ENCODE measurements at places on chromosomes 12 and 14.

DNA sequence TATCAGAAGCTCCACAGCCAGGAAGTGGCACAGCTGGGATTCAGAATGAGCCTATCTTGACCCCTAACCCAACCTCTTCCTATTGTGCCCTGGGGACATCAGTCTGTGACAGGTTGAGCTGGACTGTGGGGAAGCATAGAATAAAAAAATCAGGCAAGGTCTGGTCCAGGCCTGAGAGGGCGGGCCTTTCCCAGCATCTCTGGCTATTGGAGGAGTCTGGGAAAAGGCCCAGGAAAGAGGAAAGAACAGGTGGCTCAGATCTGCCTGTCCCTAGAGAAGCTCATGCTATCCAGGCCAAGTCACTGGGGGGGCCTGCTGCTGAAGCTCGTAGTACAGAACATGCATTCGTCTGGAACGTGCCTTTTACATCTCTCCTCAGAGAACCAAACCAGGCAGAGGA, 100.5 kb downstream of the PPM1H start:
- no peak for DNase-seq

DNA sequence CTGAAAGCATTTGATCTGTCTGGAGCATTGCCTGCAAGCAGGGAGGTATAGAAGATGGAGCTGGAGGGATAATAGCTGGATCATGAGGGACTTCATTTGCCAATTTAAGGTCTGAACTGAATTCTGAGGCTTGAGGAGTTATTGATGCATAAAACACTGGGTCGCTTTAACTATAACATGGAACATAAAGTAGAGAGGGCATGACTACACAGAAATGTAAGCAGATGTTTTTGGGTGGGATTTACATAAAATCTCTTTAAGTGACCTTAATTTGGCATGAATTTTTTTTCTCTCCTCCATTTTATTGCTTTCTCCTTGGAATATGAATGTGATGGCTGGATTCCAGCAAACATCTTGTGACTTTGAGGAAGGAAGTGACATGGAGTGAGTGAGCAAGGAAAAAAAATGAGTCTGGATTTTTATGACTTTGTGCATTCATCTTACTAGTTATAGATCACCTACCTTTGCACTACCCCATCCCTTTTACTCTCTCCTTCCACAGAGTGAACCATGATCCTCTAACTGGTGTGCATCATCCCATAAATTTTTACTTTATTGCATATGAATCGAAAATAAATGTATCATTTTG, 356.0 kb downstream of the DUSP6 start:
- DNase-seq = no peak

- DNase-seq = no peak
Measured at GRCh38 chr14:101119830-101120571, 216.5 kb upstream of the RTL1 start.

DNA sequence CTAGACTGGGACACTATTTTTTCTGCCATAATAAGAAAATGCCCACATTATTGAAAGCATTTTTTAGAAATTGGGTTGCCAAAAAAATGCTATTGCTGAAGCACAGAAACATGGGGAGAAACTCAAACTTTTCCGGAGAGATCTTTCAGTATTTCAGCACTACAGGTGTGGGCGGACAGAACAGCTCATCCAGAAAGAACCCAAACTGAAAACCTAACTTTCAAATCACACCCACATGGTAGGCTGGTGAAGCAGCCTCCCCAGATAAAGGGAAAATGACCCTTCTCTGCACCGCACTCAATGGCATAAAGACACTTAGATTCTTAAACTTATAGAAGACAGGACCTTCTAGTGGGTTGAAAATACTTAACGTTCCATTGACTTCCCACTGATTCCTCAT, 62.3 kb upstream of the TMPO start:
- DNase-seq = no peak

- no peak for DNase-seq
Measured at GRCh38 chr14:30238936-30239335, 311.3 kb upstream of the PRKD1 start.

DNA sequence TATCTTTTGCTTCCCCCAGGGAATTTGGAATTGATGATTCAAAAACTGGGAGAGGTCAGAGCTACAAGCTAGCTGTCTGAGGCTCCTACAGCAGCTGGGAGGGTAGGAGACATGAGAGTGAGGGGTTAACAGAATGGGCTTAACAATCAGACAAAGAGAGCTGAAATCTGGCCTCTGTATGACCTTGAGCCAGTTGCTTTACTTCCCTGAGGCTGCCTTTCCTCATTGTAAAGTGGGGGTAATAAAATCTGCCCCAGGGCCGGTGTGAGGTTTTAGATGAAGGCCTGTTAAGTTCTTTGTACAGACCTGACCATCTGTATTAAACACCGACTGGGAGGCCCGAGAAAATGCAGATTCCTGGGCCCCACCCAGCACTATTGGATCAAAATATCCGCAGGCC, 164.3 kb upstream of the NOS1 start:
- no peak for DNase-seq

GRCh38 chr14:72476657-72477499, 417.0 kb downstream of the DPF3 start:
- peak; percentile 30 for DNase-seq

DNA sequence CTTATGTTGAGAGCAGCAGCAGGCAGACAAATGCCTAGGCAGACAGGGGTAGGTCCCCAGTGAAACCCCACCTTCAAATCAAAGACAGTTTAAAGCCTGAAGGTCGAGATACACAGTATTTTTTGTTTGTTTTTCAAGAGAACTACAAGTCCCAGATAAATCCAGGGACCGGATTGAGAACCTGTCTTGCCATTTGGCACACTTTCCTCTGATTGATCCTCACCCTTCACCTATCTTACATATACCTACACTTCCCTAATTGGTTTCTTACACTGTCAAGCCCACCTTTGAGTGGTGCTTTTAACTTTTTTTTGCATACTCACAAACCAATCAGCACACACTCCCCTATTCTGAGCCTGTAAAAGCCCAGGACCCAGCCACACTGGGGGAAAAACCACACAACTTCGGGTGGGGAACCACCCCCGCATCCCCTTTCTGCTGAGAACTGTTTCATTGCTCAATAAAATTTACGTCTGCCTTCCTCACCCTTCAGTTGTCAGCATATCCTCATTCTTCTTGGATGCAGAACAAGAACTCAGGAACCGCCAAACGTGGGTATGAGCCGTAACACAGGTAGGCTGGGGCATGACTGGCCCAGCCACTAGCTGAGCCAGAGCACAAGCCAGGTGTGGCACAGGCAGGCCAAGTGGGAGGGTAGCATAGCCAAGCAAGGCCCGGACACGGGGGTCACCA, 11.1 kb downstream of the DICER1 start:
- DNase-seq = no peak

GRCh38 chr14:77157740-77158139, 16.1 kb upstream of the ZDHHC22 start:
- no peak for DNase-seq

DNA sequence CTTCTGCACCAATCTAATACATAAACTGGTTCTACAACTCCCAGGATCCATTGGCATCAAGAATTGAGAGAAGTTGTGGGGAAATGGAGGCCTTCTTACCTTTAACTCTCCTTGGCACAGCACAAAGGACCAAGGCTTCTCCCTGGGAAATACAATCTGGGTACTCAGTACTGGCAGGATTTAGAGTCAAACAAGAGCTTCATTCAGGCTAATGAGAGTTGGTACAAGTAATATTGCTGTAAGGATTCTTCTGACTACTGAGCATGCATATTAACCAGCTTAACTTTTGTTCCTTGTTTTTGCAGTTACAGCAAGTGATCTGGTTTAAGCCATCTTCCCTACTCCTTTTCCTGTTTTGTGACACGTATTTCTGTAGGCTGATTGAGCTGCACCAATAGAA, 76.2 kb upstream of the FERMT2 start:
- DNase-seq = no peak

- DNase-seq = no peak
Measured at GRCh38 chr14:59394268-59394667, 70.9 kb downstream of the GPR135 start.

DNA sequence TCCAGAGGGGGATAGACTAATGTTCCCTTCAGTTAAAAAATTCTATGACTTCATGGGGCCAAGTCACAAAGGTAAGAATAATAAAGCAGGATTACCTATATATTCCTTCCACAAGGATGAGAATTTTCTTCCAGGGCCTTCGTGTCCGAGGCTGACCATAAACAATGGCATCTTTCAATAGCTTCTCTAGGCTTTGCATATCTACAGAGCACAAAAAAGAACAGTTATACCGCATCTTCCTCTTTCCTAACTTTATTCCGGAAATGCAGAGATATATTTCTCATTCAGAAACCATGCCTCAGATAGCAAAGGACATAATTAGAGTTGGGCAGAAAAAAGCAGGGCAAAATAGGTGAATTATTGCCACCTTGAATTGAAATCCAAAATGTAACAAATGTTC, 58.3 kb upstream of the ISM2 start:
- no peak for DNase-seq

DNA sequence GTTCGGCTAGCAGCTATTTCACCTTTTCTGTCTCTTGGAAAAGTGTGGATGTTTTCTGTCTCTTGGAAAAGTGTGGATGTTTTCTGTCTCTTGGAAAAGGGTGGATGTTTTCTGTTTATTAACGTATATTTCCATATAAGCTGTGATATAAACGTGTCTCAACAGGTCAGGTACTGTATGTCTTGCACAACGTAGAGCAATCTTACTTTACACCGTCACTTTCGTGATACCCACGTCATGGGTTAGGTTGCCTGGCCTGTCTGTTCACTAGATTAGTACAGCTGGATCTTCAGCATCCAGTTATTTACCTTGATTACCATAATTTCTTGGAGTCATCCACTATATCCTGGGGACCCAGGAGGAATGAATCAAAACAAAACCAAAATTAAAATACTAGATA, 14.1 kb downstream of the CLEC7A start:
- DNase-seq = no peak

DNA sequence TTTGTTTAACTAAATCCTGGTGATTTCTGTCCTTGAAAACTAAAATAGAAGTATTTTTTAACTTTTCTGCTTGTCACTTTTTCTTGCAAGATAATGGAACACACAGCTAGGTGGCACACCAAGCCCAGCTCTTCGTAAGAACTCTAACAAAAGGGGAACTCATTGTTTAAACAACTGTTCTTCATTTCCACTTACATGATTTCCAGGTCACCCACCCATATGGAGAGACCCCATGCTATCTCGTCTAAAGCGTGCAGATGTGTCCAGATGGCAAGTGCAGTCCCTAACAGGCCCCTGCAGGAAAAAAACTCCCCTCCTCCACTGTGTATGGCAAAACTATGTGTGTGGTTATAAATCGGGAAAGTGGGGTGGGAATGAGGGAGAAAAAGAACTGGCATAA, 43.3 kb upstream of the NT5DC3 start:
- no peak for DNase-seq

DNA sequence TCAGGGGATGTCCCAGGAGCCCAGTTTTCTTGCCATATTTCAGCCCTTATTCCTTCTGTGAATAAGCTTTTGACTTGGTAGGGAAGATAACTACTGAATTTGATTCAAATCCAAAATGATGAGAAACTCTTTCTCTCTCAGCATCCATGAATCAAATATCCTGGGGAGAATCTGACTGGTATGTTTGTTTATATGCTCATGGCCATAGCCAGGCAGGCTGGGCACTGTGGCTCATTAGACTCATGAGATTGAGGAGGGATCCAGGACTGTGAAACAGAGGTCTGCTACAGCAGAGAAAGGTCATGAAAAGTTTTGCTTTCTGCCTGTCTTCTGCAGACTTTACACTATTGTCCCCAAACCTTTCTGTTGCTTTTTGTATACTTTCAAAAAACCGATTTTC, 346.4 kb upstream of the ATP2B1 start:
- no peak for DNase-seq

GRCh38 chr12:92462049-92462448, 240.7 kb upstream of the PLEKHG7 start:
- DNase-seq = no peak

Measured in iPS DF 19.7 (cell line).